ENCODE measurements at places on chromosomes 4 and X.

DNA sequence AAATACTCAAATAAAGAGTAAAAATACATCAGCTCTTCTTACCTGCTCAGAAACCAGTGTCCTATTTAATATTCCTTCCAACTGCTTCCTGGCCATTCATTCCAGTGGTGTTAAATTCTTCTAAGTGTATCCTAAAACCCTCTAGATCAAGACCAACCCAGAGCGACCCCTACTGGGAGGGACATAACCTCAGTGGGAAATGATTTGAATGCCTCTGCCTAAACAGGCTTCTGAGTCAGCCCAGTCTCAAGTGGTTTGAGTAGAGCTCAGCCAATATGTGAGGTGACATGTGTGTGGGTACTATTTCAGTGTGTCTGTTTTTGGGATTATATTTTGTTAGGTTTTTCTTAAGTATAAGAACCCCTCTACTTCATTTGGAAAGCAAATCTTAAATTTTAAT is 133.6 kb upstream of the ARHGEF9 start:
- DNase-seq, result no peak

GRCh38 chrX:23668335-23668734 is 1.0 kb downstream of the PRDX4 start:
- no peak for DNase-seq

DNA sequence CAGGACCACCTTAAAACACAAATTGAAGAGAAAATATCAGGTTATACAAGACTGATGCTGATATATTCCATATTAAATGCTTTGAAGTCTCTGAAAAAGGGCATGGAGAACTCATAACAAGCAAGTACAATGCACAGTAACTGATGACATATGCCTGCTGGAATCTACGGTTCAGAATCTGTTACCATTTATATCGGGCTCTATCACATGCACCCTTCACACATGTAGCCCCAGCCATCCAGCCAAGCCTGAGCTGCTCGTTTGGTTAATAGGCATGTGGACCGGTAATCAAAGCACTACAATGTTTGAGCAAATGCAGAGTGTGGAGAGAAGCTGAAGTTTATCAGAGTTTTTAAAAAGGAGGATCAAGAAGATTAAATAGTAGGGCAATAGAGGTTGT is 11.8 kb downstream of the COMMD8 start:
- DNase-seq, result no peak

DNA sequence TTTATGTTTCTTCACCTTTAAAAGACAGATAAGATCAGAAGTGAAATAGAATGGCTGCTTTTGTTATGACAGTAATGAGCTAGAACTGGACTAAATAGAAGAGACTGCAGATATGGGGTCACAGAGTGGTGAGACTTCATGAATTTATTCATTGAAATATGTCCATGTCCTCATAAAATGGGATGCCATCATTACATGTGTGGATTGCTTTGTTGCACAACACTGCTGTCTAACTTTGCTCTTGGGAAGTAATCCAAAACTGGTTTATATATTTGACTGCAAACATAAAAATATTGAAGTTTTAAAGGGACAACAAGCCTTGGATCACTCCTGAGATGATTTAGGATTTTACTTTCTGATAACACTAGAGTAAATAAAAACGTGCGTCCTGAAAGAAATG is 209.2 kb upstream of the FAT4 start:
- DNase-seq, result no peak

GRCh38 chr4:54497947-54498346 is 159.8 kb upstream of the KIT start:
- no peak for DNase-seq

GRCh38 chr4:141410839-141411238 is 190.1 kb downstream of the ZNF330 start:
- no peak for DNase-seq

GRCh38 chr4:160709026-160709425 is 1454.8 kb downstream of the FSTL5 start:
- no peak for DNase-seq

DNA sequence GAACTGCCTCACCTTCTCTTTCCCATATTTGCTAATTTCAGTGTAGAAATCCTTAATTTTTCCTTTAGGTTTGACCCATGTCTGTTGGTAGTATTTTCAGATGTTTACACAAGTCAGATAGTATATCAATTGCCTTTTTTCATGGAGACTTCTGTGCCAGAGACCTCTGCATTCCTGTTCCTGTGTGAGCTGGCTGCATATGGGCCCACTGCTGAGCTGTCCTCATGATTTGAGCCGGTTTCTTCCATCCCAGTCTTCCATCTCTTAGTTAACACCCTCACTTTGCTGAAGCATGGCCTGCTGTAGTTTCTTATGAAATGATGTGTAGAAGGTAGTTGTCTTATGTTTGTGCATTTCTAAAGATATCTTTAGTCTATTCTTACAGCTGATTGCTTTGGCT is 40.0 kb downstream of the CDS1 start:
- DNase-seq, result no peak

GRCh38 chr4:105474099-105474518 is 247 bp upstream of the PPA2 start:
- no peak for DNase-seq

DNA sequence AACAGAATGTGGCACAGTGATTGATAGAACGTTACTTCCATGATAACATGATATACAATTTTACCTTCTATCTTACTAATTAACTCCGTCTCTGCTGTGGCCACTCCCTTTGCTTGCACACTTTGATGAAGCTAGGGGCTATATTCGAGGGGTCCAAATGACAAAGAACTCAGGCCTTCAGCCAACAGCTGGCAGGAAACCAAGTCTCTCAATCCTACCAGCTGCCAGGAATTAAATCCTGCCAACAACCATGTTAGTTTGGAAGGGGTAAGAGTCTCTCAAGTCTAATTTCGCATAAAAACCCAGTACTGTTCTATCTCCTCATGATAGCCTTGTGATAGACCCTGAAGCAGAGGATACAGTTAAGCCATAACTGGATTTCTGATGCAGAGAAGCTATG is 1122.9 kb upstream of the PCDH10 start:
- no peak for DNase-seq

DNA sequence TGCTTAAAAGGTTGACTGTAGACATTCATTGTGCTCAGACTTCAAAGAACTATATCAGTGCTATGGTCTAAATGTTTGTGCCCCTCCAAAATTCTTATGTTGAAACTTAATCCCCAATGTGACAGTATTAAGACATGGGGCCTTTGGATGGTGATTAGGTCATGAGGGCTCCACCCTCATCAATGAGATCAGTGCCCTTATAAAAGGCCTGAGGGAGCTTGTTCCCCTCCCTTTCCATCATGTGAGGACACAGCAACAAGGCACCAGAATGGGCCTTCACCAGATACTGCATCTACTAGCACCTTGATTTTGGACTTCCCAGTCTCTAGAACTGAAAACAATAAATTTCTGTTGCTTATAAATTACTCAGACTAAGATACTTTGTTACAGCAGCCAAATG is 28.3 kb downstream of the CLOCK start:
- no peak for DNase-seq

DNA sequence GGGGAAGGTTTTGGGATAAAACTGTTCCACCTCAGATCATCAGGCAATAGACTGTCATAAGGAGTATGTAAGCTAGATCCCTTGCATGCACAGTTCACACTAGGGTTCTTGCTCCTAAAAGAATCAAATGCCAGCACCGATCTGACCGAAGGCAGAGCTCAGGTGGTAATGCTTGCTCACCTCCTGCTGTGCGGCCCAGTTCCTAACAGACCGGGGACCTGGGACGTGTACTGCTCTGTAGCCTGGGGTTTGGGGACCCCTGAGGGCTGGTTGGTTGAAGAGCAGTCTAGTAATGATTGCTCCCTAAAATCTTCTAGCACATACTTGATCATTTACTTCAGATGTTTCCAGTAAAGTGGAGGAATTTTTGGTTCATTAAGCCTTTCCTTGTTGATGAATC is 173.1 kb upstream of the SLIT2 start:
- DNase-seq, result no peak

DNA sequence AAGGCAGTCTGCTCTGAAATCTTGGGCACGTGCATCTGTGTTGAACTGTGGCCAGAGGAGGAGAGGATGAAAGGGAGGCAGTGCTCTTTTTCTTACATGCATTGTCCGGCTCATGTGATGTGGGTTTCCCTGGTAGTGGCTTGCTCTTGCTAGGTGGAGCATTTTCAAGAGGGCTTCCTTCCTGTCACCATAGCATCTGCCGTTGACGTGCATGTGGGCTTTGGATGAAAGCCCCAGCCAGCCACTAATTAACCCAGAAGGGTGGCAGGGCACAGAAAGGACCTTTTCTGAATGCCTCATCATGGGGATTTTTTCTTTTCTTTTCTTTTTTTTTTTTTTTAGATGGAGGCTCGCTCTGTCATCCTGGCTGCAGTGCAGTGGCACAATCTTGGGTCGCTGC is 121.3 kb downstream of the GPR143 start:
- peak; percentile 16 for DNase-seq

GRCh38 chr4:185380320-185380719 is 15.4 kb downstream of the LRP2BP start:
- DNase-seq, result no peak

GRCh38 chr4:3780347-3781171 is 14.4 kb downstream of the ADRA2C start:
- DNase-seq, result no peak

DNA sequence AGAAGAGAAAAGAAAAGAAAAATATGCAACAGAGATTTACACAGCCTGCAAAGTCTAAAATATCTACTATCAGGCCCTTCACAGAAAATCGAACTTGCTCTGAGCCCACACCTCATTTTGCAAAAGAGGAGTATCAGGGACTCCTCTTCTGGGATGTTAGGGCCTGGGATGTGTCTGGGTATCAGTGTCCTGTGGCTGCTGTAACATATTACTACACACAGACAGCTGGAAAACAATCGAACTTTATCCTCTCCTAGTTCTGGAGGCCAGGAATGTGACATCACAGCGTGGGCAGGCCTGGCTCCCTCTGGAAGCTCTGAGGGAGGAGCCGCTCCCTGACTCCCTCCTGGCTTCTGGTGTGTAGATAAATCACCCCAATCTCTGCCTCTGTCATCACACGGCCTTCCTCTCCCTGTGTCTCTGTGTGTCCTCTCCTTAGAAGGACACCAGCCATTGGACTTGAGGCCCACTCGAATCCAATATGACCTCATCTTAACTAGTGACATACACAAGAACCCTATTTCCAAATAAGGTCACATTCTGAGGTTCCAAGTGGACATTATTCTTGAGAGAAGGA is 52.9 kb downstream of the PPP2R2C start:
- no peak for DNase-seq

GRCh38 chr4:2837904-2838496 is 5.6 kb upstream of the ADD1 start:
- peak; percentile 23 for DNase-seq

- DNase-seq, result no peak
These were observed 70.7 kb upstream of the ANXA10 start for GRCh38 chr4:168021666-168022065.

DNA sequence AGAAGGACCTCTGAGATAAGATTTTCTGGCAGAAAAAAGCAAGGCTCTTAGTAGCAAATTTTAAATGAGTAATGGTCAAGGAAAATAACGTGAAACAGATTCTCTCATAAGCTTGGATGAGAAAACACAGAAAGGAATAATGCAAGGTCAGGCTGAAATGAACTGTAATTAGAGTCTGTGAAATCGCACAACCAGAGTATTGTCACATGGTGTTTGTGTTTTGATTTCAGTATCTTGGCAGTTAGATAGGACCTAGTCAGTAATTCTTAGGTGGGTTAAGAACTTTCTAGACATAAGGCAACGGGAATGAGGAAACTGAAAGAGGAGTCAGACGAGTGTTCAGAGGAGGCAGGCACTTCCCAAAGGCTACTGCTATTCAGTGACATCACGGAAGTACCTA is 34.6 kb downstream of the LIMCH1 start:
- DNase-seq, result no peak

- no peak for DNase-seq
These were observed 100.2 kb upstream of the ANXA3 start for GRCh38 chr4:78451407-78451806.

- no peak for DNase-seq
These were observed 114.4 kb downstream of the WDFY3 start for GRCh38 chr4:84852081-84852480.

GRCh38 chr4:6763330-6763851 is 19.1 kb upstream of the KIAA0232 start:
- no peak for DNase-seq

- no peak for DNase-seq
These were observed 66.0 kb upstream of the STOX2 start for GRCh38 chr4:183838987-183839712.

DNA sequence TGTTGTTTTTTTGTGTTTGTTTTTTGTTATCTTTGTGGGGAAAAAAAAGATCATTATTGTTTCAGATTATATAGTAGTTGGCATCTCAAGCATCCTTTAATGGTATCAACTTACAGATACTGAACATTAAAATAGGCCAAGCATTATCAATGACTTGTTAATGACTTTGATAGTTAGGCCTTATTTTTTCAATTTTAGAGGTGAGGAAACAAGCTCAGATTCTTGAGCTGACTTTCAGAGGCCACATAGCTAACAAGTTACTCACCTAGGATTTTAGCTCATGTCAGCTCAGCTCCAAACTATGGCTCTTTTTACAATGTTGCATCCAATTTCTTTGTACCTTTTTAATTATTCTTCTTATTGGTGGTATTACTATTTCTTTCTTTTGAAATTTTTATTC is 471 bp upstream of the PLAC8 start:
- DNase-seq, result no peak

GRCh38 chr4:86921608-86922252 is 13.1 kb upstream of the AFF1 start:
- no peak for DNase-seq

DNA sequence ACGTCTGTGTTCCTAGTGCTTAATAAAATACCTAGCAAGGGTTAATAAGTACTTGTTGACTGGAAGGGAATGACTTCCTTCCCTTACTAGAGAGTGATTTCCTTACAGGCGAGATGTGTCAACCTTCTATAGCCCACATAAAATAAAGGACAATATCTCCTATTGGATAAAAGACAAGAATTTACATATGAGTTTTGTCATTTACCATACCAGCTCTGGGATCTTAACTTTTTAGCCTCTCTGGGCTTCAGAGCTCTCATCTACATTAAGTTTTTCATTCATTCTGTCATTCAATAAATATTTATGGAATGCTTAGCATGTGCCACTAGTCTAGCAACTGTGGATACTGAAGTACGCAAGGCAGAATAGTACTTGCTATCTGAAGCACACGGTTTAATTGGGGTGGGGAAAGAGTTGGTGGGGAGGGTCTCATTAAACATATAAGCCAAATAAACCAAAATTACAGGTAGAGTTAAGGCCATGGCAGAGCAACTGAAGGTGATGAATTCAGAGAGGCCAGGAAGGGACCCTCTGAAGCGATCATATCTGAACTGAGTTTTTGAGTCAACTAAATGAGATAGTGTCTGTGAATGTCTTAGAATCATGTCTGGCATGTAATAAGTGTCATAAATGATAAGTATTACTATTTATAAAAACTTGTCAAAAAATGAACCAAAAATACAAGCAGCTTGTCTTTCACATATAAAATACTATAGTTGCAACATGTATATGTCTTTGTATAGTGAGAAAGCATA is 91.6 kb upstream of the BMP2K start:
- no peak for DNase-seq

GRCh38 chrX:153723351-153724251 is 586 bp downstream of the BCAP31 start:
- peak; percentile 74 for DNase-seq
